PC-3 (cell line): ENCODE measurements at places on chromosomes 2 and 18. TPM values are rescaled to one million over a fixed set of nuclear protein-coding genes. Genes with fewer than 3 reads are reported as not detected.

The ACADL gene
- 0.07 TPM in 1 of 2 replicates, not detected in the other for total RNA-seq

The TEX51 gene
- total RNA-seq: not detected in 2 replicates

The SERPINB5 gene
- 96.5 and 104 TPM in 2 replicates for total RNA-seq

- no peak for DNase-seq
Measured at GRCh38 chr2:191739194-191739593, 61.3 kb downstream of the NABP1 start.

GRCh38 chr18:75053028-75053629, 155.8 kb downstream of the PTGR3 start:
- DNase-seq: no peak

DNA sequence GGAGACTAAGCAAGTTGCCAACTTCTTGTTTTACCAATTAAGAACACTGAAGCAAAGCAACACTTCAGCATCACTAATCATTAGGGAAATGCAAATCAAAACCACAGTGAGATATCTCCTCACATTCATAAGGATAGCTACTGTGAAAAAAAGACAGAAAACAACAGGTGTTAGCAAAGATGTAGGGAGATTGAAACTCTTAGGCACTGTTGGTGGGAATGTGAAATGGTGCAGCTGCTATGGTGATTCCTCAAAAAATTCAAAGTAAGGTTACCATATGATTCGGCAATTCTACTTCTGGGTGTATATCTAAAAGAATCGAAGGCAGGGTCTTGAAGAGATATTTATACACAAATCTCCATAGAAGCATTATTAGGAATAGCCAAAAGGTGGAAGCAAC, 8.6 kb upstream of the PRKD3 start:
- no peak for DNase-seq

DNA sequence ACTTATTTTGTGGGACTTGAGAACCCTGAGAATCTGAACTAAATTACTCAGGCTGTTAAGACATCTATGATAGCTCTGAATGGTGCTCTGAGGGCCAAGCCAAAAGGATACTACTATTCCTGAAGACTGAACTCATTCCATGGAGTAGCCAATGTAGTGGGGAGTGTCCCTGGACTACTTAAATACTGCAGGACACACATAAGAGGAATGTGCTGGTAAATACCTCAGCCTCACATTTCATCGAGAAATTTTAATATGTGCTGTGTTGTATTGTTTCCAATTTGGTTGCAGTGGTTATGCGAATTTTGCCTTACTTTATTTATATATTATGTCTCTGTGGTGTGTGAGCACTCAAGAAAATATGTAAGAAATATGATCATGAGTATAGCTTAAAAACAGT, 264.4 kb upstream of the FIGN start:
- DNase-seq: peak; percentile 7

DNA sequence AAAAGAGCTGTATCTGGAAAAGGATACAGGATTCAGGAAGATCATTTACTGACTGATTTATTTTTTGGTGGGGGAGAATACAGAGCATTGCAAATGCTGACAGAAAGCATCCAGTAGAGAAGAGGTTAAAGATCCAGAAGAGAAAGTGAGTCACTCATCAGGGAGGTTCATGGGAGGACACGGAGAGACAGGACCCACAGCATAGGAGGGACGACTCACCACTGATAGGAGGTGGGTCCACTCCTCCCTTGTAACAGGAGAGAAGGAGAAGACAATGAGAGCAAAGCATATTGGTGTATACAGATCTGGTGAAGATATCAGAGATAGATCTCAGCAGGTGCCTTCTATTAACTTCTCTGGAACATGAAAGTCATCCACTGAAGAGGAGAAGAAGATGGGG, 142.4 kb upstream of the AQP4 start:
- DNase-seq: no peak

GRCh38 chr18:1806884-1807615, 764.3 kb downstream of the METTL4 start:
- no peak for DNase-seq
